ENCODE measurements at places on chromosomes 13 and 19.

DNA sequence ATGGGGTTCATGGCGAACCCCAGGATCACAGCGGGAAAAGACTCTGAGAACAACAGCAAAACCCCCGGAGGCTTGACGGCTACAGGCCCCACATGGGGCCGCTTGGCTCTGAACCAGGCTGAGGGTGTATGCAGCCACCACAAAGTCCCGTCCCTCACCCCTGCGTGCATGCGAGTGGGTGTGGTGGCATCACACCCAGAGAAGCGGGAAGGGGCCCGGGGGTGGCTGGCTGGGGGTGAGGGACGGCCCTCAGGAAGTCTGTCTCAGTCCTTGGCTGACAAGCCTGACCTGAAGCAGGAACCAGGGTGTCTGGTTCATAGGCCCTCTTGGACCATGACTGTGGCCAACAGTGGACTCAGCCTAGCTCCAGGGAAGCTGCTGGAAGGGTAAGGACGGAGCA lies 34.2 kb downstream of the CEBPG start:
- DNase-seq = no peak

GRCh38 chr13:111480976-111481375 lies 160.5 kb downstream of the TEX29 start:
- DNase-seq = no peak

GRCh38 chr13:37473035-37473434 lies 125.5 kb downstream of the POSTN start:
- no peak for DNase-seq

DNA sequence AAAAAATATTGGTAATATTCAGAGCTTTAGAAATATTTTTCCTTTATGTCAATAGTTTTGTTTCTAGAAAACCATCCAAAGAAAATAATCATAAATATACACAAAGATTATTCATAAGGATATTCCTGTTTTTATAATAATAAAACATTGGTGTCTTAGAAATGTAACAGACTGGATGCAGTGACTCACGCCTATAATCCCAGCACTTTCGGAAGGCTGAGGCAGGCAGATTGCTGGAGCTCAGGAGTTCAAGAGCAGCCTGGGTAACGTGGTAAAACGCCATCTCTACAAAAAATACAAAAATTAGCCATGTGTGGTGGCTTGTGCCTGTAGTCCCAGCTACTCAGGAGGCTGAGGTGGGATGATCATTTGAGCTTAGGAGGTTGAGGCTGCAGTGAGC lies 106.8 kb downstream of the DHRS12 start:
- DNase-seq = no peak

DNA sequence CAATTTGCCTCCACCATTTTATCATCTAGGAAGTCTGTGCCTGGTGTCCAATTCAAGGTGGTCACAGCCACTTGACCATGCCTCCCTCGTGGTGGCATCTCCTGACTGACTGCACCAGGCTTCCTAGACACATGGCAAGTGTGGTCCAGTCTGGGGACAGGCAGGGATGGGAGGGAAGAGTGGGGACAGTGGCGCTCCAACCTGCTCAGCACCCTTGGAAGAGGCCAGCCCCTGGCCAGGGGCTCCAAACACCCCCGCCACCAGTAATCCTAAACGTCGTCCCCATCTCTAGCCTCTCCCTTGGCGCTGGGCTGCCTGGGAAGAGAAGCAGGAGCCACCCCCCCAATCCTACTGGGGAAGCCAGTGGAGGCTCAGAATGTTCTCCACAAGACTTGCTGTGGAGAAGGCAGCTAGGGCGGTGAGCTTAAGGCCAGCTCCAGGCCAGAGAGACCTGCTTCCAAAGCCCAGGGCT lies 2.7 kb downstream of the RPL36 start:
- DNase-seq = no peak

DNA sequence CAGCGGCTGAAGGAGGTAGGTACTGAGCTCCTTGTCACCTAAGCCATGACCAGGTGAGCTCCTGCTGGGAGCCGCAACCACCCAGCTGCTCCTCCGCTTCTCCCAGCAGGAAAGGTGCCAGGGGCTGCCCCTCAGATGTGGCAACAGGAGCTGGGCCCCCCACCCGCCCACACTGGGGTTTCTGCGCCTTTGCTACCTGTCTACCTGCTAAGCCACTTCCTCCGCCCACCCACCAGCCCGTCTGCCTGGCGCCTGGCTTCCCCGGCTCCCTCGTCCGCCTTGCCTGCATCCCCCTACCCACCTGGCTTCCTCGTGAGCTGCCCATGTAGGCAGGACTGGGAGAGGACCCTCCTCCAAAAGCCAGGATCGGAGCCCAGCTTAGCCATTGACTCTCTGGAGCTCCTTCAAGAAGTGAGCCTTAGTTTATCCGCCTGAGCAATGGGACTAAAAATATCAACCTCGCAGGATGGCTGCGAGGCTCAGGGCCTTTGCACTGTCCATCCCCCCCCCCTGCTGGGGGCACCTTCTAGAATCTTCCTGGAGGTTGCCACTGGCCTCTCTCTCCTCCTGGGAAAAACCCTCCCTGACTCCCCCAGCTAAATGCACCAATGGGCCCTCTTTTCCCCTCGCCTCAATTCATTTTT lies 55.8 kb upstream of the KLF2 start:
- no peak for DNase-seq

DNA sequence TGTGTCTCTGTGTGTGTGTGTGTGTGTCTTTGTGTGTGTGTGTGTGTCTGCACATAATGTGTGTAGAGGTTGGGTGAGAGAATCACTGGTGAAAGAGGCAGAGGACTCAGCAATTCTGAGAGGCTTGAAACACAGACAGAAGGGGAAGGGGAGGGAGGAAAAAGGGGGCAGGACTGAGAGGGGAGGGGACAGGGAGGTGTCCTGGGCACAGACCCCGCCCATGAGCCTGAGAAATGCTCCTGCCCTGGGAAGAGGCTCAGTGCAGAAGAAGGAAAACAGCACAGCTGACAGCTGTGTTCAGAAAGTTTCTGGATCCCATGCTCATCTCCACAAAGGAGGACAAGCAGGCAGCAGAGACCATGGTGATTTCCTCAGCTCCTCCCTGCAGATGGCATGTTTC lies 59.1 kb upstream of the CEACAM8 start:
- no peak for DNase-seq

- no peak for DNase-seq
Measured at GRCh38 chr13:47418206-47418920, 521.5 kb upstream of the HTR2A start.

GRCh38 chr19:15185188-15185587 lies 15.6 kb downstream of the NOTCH3 start:
- no peak for DNase-seq

- DNase-seq = peak; percentile 84
Measured at GRCh38 chr19:10817291-10818038, 18.5 kb downstream of the TMED1 start.

- no peak for DNase-seq
Measured at GRCh38 chr19:57212109-57212508, 18.7 kb upstream of the AURKC start.

- no peak for DNase-seq
Measured at GRCh38 chr19:50573741-50574461, 5.7 kb upstream of the LRRC4B start.

DNA sequence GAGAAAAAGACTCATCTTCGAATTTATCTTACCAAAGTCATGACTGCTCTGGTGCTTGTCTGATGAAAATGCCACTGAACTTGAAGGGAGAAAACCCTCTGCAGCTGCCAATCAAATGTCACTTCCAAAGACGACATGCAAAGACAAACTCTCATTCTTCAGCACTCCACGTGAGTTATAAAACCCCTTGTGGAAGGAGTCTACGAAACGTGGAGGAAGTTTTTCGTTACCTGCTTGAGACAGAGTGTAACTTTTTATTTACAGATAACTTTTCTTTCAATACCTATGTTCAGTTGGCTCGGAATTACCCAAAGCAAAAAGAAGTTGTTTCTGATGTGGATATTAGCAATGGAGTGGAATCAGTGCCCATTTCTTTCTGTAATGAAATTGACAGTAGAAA lies 19.2 kb upstream of the PHF11 start:
- DNase-seq = no peak

- DNase-seq = peak; percentile 89
Measured at GRCh38 chr19:48926909-48927308, 6.6 kb upstream of the DHDH start.

- DNase-seq = peak; percentile 44
Measured at GRCh38 chr19:50723735-50724521, 764 bp downstream of the CLEC11A start.

- no peak for DNase-seq
Measured at GRCh38 chr13:102687520-102687919, 7.3 kb downstream of the METTL21C start.

GRCh38 chr19:10625003-10625761 lies at the start of gene SLC44A2:
Gene SLC44A2 (plus strand): TSS chr19:10625553. CDS start chr19:10625634, 81 bp downstream.
- peak; percentile 91 for DNase-seq

DNA sequence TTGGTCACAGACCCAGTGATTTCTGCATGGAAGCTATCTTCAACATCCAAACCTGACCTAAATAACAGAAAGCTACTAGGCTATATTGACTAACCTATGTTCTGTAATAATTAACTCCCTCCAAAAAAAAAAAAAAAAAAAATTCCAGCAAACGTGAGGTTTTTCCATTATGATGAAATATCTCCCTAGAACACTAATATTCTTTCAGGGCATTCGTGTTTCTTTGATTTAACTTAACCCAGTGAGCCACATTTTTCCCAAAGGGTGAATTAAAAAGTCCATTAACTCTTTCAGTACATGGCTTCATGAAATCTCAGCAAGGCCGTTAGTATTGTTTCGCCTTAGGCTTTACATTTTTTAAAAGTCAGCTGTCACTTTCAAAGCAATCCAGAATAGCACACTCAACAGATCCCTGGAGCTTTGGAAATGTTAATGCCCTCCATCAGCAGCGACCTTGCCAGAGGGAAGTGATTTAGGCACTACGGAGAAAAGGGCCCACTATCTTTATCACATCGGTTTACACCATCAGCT lies 175.8 kb downstream of the DCT start:
- no peak for DNase-seq

GRCh38 chr13:95191821-95192563 lies 109.3 kb downstream of the ABCC4 start:
- DNase-seq = peak; percentile 84

GRCh38 chr13:21039097-21039800 lies 22.1 kb downstream of the LATS2 start:
- no peak for DNase-seq

DNA sequence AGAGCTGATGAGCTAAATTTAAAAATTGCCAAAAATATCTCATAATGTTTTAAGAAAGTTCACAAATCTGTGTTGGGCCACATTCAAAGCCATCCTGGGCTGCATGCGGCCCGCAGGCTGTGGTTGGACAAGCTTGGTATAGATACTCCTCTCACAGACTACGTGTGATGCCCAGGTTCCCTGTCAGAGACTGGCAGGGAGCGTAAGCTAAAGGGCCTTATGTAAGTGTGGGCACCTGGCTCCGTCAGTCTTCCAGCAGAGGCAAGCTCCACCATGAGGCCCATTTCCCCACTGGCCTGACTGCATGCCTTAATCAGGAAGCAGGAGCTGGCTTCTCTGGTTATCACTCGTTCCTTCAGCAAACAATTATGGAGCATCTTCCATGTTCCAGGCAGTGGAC lies 200.2 kb downstream of the FOXO1 start:
- no peak for DNase-seq

- no peak for DNase-seq
Measured at GRCh38 chr19:2227415-2228156, 8.5 kb downstream of the PLEKHJ1 start.

DNA sequence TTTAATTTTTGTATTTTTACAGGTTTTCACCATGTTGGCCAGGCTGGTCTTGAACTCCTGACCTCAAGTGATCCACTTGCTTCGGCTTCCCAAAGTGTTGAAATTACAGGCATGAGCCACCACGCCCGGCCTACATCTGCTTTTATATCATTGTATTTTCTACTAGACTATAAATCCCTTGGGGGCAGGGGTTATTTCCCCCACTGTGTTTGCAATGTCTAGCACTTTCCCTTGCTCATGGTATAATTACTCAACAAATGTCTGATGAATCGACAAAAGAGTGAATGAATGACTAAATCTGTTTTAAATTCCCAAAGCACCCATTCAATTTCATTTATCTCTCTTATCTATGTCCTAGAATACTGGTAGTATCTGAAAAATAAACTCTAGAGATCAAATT lies 244.5 kb upstream of the CSNK1A1L start:
- DNase-seq = no peak

DNA sequence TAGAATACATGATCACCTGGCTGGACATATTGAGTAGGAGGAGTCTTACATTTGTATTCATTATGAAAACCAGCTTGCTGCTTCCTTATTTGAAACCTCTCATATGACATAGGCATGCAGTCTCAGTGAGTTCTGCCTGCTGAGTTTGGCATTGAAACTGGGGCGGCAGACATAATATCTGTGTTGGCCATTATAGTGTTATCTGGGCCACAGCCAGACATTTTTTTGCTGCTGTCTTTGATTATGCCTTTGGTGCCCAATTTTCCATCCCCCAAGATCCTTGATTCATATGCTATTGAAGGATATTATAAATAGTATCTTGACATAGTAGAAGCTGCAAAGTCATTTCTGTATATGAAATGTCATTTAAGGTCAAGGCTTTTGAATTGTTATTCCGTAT lies 15.8 kb downstream of the FREM2 start:
- peak; percentile 16 for DNase-seq

GRCh38 chr13:113373811-113374485 lies 10.0 kb upstream of the GRTP1 start:
- no peak for DNase-seq

DNA sequence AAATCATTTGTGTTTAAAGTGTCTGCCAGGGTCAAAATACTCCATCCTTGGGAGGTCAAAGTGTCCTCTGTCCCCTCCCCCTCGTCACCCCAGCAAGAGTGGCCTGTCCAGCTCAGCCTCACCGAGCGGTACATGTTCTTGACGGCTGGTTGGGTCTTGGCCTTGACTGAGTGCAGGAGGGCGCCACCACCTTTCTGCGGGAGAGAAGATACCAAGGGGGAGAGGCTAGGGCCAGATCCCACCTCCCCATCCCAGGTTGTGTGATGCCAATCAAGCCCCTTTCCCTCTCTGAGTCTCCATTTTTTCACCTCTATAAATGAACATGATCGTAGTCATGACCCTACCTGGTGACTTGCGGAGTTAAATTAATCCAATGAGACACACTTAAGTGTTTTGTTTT lies 6.1 kb downstream of the CRB3 start:
- DNase-seq = no peak

DNA sequence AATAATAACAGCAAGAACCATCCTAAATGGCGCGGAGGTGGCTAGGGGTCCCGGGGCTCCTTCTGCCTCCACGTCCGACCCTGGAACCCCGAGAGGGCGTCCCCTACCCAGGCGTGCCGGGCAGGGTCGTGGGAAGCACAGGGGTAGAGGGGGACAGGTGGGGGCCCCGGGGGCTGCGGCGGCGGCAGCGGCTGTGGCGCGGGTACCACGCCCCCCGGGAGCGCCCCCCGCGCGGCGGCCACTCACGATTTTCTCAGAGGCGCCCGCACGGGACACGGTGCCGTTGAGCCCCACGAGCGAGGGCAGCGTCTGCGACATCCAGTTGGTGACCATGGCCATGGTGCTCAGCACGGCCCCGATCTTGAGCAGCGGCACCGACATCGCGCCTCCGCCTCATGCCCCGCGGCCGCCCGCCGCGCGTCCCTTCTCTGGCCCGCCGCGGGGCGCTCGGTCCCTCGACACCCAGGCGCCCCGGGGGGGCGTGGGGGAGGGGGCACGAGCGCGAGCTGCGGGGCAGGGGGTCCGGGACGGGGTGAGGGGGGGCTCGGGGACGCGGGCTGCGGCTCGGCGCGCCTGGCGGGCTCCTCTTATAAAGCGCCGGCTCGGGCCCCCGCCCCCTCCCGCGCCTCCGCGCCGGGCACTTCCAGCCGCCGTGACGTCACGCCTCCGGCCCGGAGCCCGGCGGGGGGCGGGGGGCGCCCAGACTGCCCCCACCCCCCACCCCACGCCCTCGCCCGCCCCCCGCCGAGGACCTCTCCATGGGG lies 22.9 kb downstream of the OLFM2 start:
- DNase-seq = no peak

GRCh38 chr13:61410669-61411297 lies 4.9 kb downstream of the PCDH20 start:
- no peak for DNase-seq

All from lung (tissue), 17 donors.